Esophagus mucosa (tissue), 1 donor: ENCODE measurements at places on chromosomes 7 and 10. TPM values are rescaled to one million over a fixed set of nuclear protein-coding genes. Genes with fewer than 3 reads are reported as not detected.

OR2A1 gene
- total RNA-seq: not detected

GRCh38 chr7:32542595-32542994 is 47.3 kb downstream of the AVL9 start:
- ATAC-seq: no peak

- ATAC-seq: no peak
These were observed 348.0 kb downstream of the GPAM start for GRCh38 chr10:111835574-111835973.

CALML3 gene
- 501 TPM for total RNA-seq

ADRB1 gene
- 0.04 TPM for total RNA-seq

C10orf105 gene
- total RNA-seq: not detected

MYH16 gene
- not detected for total RNA-seq

ARMC3 gene
- not detected for total RNA-seq

DNAJC12 gene
- total RNA-seq: 0.16 TPM

ANKRD2 gene
- 0.56 TPM for total RNA-seq

- no peak for ATAC-seq
These were observed 182.5 kb upstream of the COL1A2 start for GRCh38 chr7:94212160-94212559.

BET1 gene
- total RNA-seq: 12.2 TPM

ITPRID1 gene
- total RNA-seq: 0.28 TPM

DNA sequence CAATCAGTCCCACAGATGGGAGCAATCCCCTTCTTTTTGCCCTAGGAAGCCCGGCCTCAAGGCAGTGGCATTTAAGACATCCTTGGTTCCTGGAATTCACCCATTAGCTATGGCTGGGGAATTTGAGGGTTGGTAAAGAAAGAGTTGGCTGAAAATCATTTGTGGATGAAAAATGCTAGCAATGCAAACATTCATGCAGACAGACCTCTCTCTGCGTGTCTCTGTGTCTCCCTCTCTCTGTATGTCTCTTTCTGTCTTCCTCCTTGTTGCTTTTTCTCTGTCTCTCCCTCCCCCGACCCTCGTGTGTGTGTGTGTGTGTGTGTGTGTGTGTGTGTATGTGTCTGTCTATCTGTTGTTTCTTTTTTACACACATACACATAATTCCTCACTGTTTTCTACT is 19.4 kb downstream of the LDB3 start:
- ATAC-seq: no peak

STK32C gene
- 7.1 TPM for total RNA-seq

GRCh38 chr7:96657347-96658021 is 52.2 kb downstream of the SEM1 start:
- no peak for ATAC-seq

GRCh38 chr7:87926581-87927461 is 7.2 kb upstream of the ADAM22 start:
- no peak for ATAC-seq

- ATAC-seq: peak; percentile 70
These were observed 905 bp downstream of the C1GALT1 start for GRCh38 chr7:7183061-7183837.

- no peak for ATAC-seq
These were observed 104.2 kb upstream of the MKI67 start for GRCh38 chr10:128230401-128230800.

ARMH3 gene
- 21.7 TPM for total RNA-seq

ZNF117 gene
- total RNA-seq: 10.7 TPM

ATOH7 gene
- not detected for total RNA-seq

PNLIPRP1 gene
- not detected for total RNA-seq

DNA sequence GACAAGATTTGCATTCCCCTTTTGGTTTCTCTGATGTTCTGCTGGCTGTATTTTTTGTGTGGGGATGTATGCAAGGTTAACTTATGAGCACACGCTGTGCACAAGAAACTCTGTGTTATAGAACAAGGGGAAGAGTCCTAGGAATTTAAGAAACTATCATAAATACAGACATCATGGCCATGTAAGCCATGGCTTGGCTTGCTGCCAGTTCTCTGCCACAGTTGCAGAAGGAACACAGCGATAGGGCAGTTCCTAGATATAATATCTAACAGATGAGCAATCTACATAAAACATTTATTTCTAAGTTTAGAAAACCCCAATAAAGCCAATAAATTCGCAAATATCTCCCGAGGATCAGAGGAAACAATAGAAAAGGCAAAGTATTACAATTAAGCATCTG is 153.3 kb downstream of the LRRTM3 start:
- ATAC-seq: no peak

DNA sequence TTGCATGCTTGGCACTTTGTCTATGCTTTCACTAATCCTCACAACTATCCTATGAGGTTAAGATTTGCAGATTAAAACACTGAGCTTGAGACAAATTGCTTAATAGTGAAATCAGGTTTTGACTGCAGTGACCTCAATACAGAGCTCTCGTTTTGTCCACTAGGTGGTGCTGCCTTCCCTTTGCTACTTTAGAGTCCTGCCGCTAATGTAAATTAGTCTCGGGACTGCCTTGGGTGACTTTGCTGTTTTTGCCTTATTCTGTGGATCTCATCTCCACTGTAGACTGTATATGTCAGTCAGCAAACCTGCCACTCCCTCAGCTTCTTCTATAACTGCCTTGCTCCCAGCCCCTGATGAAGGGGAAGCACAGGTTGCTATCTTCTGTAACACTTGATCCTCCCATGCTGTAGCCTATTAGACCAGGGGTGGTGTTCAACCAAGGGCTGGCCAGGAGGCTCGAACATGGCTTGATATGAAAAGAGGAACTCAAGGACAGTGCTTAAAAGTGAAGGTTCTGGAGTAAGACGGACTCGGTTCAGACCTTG is 26.0 kb downstream of the ASB4 start:
- peak; percentile 81 for ATAC-seq

GRCh38 chr10:113538151-113538550 is 14.7 kb upstream of the HABP2 start:
- no peak for ATAC-seq

MMP21 gene
- 0.08 TPM for total RNA-seq

CALML5 gene
- total RNA-seq: 16.6 TPM

MRLN gene
- not detected for total RNA-seq

DNA sequence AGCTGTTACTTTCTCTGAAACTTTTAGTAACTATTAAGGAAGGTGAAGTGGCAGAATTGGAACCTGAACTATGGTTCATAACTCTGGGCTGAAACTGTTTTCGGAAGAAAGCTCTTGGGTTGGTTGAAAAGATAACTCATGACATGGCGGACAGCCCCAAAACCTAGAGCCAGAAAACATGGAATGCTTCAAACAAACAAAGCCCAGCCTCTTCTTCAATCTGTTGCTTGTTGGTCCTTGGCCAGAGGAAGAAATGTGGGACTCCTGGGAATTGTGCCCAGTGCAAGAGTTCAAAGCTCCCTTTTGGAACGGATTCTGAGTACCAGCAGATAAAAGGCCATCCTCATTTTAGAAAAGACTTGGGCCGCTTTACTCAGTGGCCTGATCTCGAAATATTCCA is 52.9 kb upstream of the CACNB2 start:
- no peak for ATAC-seq

DNA sequence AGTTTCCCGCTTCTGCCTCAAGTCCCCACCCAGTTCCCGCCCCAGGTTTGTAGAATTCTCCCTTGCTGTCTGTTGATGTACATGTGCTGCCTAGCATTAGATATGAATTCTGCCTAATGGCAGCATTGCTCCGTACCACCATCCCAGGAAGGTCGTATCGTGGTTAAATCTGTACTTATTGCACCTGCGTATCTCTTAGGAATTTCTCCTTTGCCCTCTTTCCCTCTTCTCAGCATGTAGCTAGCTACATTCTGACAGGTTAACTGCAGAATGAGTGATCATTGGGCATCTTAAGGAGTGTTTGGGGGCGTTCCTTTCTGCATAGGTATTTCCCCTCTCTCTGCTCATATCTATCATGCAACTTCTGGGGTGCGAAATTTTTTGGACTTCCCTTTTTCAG is 293.1 kb downstream of the GPR158 start:
- ATAC-seq: no peak

DNA sequence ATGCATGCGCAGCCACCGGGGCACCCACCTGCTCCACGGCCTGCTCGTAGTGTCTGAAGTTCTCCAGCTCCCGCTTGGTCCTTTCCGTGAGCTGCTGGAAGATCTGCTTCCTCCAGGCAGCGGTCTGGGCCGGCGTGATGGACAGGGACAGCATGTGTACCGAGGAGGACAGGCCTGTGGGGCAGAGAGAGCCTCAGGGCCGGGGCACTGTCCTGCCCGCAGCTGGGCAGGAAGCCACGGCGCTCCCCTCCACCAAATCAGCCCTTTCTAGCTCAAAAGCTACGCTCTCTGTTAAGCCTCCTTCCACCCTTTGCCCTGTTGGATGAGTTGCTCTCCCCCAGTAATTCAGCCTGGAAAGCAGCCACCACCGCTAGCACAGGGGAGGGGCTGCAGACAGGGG is 19.2 kb downstream of the TECPR1 start:
- no peak for ATAC-seq

DNA sequence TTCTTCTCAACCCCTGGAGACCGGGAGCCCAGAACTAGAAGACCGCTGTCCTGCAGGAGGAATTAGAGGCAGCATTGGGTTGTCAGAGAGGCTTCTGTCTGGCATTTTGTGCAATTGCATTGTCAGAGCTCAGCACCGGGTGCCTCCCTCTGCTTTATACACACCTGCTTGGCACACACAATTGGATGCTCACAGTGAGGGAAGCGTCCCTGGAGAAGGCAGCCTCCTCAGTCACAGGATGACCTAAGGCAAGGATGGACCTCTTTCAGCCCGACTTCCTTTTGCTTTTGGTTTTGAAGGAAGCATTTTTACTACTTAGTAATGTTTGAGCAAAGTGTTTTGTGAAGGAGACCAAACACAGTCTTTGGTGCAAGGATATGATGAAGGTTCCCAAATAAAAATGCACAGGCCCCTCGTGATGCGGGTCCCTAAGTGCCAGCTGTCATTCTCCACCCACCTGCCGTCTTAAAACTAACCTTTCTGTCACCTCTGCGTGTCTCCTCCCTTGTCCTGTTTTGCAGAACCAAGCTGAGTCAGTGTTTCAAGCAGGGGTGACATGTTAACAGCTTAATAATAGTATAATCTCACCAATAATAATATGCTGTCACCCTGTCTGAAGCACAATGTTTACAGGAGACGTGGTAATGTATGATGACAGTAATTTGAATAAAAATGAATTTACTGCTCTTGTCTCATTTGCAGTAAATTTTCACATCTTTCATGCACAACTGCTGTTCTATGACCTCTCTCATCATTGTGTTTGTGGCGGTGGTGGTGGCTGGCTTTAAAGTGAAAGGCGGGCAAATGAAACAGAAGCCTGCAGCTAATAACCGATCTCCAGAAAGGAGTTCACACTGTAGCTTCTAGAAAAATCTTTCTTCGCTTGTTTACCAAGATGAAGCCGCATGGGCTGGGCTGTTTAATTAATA is 430.2 kb upstream of the MKI67 start:
- ATAC-seq: no peak
